Activated naive CD4-positive, alpha-beta T cell (primary cell): ENCODE measurements at places on chromosomes 2 and 18.

DNA sequence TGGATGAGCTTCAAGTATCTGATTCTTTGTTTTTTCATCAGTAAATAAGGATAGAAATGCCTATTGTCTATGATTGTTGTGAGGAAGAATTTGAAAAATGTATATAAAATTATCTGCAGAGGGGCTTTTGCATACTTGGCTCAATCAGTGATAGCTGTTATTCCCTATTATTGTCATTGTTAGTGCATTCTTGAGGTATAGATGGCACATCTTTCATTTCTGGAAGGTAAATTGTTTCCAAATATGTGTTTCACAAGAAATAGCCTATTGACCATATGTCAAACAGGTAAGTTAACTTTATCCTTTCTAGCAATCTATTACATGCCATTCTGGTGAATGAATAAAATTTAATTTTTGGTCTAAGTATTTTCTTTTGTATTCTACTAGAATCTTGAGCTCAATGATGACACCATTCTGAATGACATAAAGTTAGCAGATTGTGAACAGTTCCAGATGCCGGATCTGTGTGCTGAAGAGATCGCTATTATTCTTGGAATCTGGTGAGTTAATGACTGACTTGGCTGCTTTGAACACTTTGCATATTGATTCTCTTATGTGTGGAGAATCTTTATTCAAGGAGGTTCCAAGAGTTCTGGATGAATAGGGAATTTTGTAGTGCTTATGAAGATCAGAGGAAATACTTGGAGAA lies 44.2 kb downstream of the TTC27 start:
- DNase-seq = no peak

DNA sequence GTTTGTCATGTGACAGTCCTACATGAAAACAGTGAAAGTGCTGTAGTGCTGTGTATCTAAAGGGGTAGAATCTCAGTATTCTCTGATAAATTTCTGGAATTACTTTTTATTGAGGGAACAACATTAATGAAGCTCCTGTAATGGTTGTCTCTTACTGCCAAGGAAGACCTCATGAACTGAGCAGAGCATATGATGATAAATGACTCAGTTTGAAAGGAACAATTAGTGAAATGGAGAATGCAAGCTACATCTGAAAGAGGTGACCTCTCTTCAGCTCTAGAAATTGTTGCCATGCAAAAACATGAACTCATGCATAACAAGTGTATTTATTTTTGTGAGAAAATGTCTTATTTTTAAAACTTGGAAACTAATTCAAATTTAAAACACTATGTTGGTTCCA lies 93.6 kb downstream of the SCN9A start:
- DNase-seq = no peak

- DNase-seq = no peak
These were observed 38.1 kb upstream of the ACYP2 start for GRCh38 chr2:54077088-54077900.

DNA sequence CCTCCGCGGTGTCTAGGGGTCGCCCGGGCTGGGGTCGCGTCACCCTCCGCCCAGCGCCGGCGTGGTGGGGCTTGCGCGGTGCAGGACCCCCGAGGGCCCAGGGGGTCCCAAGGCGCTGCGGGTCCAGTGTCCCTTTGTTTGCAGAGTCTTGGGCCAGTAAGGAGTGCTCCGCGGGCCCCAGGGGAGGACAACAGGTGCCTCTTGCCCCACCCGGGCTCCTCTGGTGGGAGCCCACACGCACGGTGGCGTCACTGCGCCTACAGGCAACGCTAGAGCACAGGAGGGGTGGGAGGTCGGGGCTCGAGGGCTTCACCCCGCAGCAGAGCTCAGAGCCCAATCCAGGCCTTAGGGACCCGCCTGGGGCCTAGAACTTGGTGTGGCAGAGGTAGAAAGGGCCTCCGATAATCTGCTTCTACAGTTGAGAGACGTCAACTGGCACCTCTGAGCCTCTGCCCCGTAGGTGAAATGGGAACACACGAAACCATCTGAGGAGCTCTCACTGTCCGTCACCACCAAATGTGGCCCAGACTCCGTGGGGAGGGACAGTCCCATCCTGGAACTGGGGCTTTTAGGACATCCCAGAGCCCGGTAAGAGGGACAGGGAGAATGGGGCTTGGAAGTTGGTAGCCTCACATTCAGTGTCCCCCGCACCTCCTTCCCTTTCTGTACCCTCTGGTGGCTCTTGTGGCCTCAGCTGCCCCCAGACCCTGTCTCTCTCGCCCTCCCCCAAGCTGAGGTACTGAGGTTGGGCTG lies 1.4 kb downstream of the ARID5A start:
- DNase-seq = no peak
